ENCODE measurements at places on chromosomes 12 and 14.

DNA sequence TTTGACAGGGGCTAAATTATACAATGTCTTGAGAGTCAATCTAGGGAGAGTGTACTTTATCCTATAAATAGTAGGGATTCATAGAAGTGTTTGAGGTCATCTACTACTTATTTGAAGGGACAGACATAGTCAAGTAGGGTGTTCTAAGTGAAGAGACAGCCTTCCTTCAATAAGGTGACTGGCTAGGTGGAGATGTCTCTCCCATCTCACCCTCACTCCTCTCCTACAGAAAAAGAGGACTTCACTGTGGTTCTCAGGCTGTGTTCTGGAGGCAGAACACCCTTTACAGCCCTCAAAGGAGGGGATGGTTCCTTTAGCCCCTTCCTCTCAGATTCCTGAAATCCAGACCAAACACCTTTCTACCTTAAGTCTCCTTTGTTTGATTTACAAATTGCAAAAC is 2.8 kb upstream of the NFE2 start:
- DNase-seq = no peak

DNA sequence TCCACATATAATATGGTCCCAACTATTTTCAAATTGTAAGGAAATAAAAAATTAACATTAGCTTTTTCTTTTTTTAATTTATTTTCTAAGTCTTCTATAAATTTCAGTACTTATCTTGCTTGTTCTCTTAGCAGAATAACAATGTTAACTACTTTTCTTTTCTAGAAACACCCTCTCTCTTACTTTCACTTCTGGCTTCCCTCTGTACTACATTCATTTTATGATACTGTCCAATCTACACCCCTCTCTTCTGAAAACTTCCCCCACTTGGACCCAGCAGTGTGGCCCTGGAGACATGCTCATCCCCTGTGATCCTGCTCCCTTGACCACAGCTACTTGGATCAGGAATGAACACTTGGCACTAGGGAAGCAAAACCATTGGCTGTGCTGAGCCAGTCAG is 15.7 kb downstream of the SGPP1 start:
- no peak for DNase-seq

DNA sequence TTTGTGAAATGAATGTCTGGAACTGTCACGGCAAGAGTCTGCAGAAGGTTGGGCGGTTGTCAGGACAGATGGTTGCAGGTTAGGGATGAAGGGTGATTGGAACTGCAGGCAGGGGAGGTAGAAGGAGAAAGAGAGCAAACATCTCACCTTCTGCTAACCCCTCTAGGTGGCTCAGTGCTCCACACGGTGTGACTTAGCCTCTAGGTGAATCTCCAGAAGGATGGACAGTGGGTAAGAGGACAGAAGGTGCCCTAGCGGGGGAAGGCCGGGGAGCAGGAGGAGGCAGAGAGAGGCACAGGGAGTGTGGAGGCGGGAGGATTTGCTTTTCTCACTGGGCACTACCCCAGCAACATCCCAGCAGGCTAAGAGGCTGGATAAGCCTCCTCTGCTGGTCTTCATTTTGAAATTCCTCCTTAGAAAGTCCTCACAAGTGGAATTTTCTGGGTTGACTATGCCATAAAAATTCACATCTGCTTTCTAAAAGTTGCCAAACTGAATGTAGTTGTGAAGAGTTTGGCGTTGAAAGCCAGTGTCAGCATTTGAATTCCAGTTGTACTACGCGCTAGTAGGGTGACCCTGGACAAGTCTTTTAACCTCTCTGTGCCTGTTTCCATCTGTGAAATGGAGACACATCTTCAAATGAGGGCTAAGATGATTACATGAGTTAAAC is 10.7 kb upstream of the GPR68 start:
- DNase-seq = no peak

DNA sequence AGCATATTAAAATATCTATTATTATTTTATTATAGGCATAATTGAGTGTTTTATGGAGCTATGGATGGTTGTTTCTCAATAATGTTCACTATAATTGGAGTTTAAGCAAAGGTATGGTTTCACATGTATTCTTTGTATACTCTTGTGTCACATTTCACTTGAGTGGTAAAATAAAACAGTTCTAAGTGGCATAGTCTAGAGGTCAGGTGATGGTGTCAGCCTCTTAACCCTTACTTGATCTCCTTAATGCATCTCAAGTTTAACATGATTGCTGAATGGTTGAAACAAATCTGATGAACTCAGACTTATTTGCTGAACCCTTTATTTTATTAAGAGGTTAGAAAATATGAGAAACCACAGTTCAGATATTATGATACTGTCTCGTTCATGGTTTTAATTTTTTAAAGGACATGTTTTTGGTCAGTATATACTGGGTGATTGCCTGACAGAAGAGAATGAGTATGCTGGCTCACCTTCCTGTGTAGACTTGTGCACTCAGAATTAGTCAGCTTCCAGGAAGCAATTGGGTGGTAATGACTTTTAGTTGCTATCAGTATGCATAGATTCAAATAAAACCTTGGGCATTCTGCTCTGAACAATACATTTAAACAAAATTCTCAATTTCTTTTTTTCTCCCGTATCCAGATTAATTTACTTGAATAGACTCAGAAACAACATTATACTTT is 464.6 kb downstream of the PCNX1 start:
- DNase-seq = no peak

DNA sequence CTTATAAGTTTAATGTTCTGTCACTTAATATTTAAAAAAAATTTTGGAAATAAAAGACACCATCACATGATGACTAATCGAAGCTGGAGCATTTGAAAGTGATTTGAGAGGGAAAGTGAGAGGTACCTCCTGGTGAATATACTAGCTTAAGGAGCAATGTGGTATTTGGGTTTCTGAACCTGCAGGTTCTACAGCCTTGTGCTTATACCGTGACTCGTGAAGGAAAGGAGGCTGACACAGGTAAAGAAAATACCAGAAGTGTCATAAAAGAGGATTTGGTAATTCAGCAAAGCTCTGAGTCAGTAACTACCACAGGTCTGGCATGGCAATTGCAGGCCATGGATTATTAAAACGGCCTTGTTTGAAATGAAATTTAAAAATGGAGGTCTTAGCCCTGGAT is 151.0 kb downstream of the SLC38A4 start:
- no peak for DNase-seq

- DNase-seq = peak; percentile 51
Observed at GRCh38 chr12:7872566-7873319, at the start of gene SLC2A14. Gene SLC2A14 (minus strand): TSS chr12:7872915. CDS start chr12:7869880, 3,035 bp downstream.

GRCh38 chr12:25723336-25723735 is 170.3 kb upstream of the LMNTD1 start:
- no peak for DNase-seq

GRCh38 chr12:67070604-67071003 is 198.6 kb upstream of the CAND1 start:
- DNase-seq = no peak

DNA sequence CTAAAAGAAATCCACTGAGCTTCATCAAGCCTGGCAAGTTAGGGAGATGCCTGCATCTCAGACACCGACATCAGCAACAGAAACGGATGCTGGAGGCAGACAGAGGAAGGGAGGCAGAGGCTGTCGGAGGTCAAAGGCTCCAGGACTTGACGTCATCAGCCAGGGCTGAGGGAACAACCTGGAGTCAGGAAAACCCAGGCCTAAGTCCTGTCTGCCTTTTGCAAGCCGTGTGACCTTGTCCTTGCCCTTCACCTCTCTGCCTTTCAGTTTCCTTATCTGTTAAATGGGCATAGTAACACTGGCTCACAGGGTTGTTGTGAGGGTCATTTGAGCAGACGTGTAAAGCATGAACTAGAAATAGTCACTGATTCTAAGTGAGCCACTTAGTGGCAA is 194.2 kb downstream of the BCL11B start:
- peak; percentile 11 for DNase-seq

- DNase-seq = no peak
Observed at GRCh38 chr14:72576258-72576657, 317.6 kb downstream of the DPF3 start.

DNA sequence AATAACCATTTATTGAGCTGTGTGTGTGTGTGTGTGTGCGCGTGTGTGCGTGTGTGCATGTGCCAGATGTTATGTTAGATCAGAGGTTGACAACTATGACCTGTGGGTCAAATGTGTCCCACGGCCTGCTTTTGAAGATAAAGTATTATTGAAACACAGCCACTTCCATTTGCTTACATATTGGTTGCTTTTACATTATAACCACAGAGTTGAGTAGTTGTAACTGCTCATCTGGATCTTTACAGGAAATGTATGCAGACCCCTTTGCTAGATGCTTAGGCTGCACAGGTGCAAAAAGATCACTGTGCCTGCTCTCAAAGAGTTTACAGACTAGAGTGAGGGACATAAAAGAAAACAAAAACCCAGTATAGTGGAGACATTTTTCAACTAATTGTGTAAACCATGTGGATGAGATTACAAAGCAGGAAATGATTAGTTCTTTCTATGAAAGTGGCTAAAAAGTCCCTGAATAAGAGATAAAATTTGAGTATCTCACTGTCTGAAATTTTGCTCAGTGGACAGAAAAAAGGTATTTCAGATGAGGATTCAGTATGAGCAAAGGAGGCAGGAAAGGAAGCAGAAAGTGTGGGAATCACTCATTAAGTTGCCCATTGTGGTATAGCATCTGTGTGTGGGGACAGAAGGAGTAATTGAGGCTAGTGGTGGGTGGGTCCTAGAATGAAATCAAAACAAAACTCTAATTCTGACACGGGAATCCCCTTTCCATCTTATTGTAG is 188.4 kb downstream of the PAH start:
- DNase-seq = no peak

DNA sequence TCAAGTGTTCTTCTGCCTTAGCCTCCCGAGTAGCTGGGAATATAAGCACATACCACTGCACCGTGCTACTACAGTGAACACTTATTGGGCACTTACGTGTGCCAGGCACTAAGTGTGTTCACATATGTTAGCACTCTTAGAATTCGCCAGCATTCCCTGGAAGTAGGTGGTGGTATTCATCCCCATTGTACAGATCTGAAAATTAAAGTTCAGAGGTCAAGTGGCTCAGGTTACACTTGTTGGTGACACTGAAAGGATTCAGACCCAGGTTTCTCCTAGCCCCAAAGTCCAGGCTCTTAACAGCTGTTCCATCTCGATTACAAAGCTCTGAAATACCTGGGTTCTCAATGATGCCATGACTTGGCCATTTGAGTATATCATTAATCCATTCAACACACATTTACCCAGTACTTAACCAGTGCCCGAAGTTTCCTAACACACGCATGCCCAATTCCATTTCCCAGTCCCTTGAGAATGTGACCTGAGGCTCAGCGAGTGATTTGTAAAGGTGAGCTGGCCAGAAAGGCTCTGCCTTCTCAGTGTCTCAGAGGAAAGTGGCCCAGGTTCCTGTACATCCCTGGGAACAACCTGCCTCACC is 4.8 kb downstream of the MVK start:
- no peak for DNase-seq

- DNase-seq = no peak
Observed at GRCh38 chr12:75184516-75184915, 25.1 kb downstream of the KCNC2 start.

- no peak for DNase-seq
Observed at GRCh38 chr12:10214136-10214894, 1.6 kb downstream of the GABARAPL1 start.

DNA sequence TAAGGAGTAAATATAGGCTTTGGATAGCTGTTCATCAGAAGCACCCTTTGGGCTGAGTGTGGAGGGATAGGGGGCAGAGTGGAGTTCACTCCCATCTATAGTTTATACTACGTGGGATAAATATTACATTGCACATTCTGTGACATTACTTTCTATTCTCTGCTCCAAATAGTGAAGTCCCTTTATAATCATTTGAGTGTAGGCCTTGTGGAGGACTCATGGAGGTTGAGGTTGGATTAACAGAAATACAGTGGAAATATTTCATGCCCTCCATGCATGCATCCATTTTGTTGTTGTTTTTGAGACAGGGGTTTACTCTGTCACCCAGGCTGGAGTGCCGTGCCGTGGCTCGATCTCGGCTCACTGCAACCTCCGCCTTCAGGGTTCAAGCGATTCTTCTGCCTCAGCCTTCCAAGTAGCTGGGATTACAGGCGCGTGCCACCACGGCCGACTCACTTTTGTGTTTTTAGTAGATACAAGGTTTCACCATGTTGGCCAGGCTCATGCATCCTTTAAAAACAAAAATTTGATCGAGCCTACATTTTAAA is 1.4 kb downstream of the CHPT1 start:
- DNase-seq = no peak

DNA sequence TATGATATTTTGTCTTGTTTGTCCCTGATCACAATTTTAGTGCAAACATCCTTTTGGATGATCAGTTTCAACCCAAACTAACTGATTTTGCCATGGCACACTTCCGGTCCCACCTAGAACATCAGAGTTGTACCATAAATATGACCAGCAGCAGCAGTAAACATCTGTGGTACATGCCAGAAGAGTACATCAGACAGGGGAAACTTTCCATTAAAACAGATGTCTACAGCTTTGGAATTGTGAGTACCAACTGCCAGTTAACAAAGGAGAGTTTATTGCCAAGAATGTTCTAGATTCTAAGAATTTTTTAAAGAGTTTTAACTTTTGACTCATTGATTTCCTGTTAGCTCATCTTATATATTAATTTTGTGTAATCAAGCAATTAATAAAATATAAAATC is 55.4 kb downstream of the IRAK3 start:
- no peak for DNase-seq

GRCh38 chr14:73887318-73887616 is 608 bp downstream of the ZNF410 start:
- DNase-seq = no peak

GRCh38 chr12:106126441-106127337 is 12.1 kb downstream of the NUAK1 start:
- no peak for DNase-seq

DNA sequence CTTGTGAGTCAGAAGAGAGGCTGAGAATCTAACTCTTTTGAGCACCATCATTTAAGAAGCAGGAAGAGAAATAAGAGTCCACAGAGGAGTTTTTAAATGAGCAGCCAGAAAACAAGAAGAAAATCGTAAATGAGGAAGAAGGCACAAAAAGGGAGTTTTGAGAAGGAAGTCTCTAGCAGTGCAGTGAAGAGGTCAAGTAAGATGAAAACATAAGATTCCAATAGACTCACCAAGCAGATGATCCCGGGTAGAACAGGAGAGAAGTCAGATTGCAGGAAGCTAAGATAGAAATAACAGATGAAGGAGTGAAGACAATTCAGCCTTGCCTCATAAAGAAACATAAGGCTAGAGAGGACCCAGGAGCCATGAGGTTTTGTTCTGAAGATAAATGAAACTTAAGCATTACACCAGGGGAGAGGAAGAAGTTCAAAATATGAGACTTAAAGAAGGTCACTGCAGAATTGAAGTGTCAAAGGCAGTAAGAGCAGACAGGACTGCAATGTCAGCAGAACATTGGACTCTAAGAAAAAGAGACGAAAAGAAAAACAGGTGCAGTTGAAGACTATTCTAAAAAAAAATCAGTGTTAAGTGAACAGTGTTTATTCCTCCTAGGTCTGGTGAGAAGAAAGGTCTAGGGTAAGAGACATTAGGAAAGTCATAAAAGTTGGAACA is 229.0 kb downstream of the SEC23A start:
- DNase-seq = no peak
